A549 treated with RU486 at 1 μM for 4 hours (cell line): ENCODE measurements at places on chromosomes 6 and 20. TPM values are rescaled to one million over a fixed set of nuclear protein-coding genes. Genes with fewer than 3 reads are reported as not detected.

The RIPPLY2 gene
- 0.46 to 0.91 TPM (median 0.84 TPM) in 3 of 5 replicates, not detected in the others for total RNA-seq

The HLA-A gene
- 113 to 153 TPM (median 141 TPM) in 5 replicates for total RNA-seq

The MYCT1 gene
- total RNA-seq = 0.03 to 0.13 TPM (median 0.09 TPM) in 4 of 5 replicates, not detected in the other

The DSN1 gene
- total RNA-seq = 19.2 to 28.1 TPM (median 25.2 TPM) in 5 replicates

The SLC17A9 gene
- 0.02 to 0.43 TPM (median 0.25 TPM) in 3 of 5 replicates, not detected in the others for total RNA-seq

The PCIF1 gene
- total RNA-seq = 27.7 to 35.6 TPM (median 32.2 TPM) in 5 replicates

The BPIFB1 gene
- total RNA-seq = 0.13 to 0.19 TPM in 2 of 5 replicates, not detected in the others

The DYNLT2 gene
- 0.27 to 0.70 TPM (median 0.65 TPM) in 5 replicates for total RNA-seq

The RRAGD gene
- 3.3 to 5.2 TPM (median 4.2 TPM) in 5 replicates for total RNA-seq

The F13A1 gene
- not detected in 5 replicates for total RNA-seq

The OR2J1 gene
- not detected in 5 replicates for total RNA-seq

The GSTA2 gene
- not detected in 5 replicates for total RNA-seq

The SNX21 gene
- total RNA-seq = 9.4 to 12.4 TPM (median 10.7 TPM) in 5 replicates

The VSX1 gene
- total RNA-seq = 0.74 to 1.6 TPM (median 1.1 TPM) in 5 replicates

The ECT2L gene
- not detected in 5 replicates for total RNA-seq

The SLC44A4 gene
- 0.07 to 0.30 TPM in 2 of 5 replicates, not detected in the others for total RNA-seq

The CLIC5 gene
- total RNA-seq = not detected in 5 replicates

The C20orf96 gene
- 11.2 to 13.4 TPM (median 12.2 TPM) in 5 replicates for total RNA-seq

The INSM1 gene
- not detected in 5 replicates for total RNA-seq

The C20orf141 gene
- 0.34 to 0.66 TPM (median 0.36 TPM) in 3 of 5 replicates, not detected in the others for total RNA-seq

The LTB gene
- total RNA-seq = 0.25 to 0.57 TPM (median 0.49 TPM) in 4 of 5 replicates, not detected in the other

The UBD gene
- 0.38 to 0.73 TPM (median 0.47 TPM) in 5 replicates for total RNA-seq

The HTR1E gene
- total RNA-seq = not detected in 5 replicates

The CLPSL2 gene
- total RNA-seq = 0.50 to 1.4 TPM (median 1.3 TPM) in 4 of 5 replicates, not detected in the other

The PSORS1C1 gene
- total RNA-seq = 3.0 to 4.4 TPM (median 4.1 TPM) in 5 replicates
